Type B pancreatic cell (in vitro differentiated cells): ENCODE measurements at places on chromosomes 3 and 15. TPM values are rescaled to one million over a fixed set of nuclear protein-coding genes. Genes with fewer than 3 reads are reported as not detected.

DPP8 gene
- 25.0 and 27.4 TPM in 2 replicates for total RNA-seq

PLA2G4E gene
- 0.12 TPM in 1 of 2 replicates, not detected in the other for total RNA-seq

DNA sequence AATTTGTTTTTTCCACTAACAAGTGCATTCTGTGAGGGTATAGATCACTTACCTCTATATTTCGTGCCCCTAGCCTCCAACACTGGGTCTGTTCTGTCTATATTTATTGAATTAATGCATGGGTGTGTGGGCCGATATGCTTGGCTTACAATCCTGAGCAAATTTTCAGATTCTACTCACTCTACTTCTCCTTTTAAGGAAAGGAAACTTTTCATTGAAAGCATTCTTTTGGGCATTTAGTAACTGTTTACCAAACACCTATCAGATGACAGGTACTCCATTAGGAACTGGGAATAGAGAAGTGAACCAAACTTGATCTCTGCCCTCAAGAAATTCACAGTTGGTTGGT, 60.5 kb downstream of the TLE3 start:
- no peak for DNase-seq

SLC27A2 gene
- 5.9 and 12.0 TPM in 2 replicates for total RNA-seq

- DNase-seq: no peak
These were observed 109.4 kb downstream of the FILIP1L start for GRCh38 chr3:100004931-100005330.

DNA sequence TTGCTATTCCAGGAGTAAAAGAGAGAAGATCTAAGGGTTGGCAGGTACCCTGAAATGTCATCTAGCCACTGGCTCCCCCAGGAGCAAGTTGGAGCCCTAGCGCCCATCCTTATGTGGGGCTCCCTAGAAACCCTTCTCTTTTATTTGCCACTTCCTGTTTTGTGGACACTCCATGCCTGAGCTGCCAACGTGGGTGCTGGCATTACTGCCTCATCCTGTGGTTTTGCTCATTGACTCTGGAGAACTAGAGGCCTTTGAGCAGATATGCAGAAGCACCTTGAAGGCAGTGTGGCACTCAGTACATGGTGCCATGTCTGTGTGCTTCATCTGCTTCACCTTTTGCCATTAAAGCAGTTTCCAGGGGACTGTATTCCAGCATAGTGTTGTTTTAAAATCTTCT, 8.1 kb downstream of the EDEM1 start:
- DNase-seq: no peak

PPARG gene
- 21.5 and 28.8 TPM in 2 replicates for total RNA-seq

SPINK8 gene
- 1.5 TPM in 1 of 2 replicates, not detected in the other for total RNA-seq
